Memory B cell (primary cell): ENCODE measurements at places on chromosomes 13 and 19.

- no peak for DNase-seq
- no peak overlapping the region for H3K27ac ChIP-seq
- H3K4me3 ChIP-seq, result no peak overlapping the region
- H3K4me1 ChIP-seq, result no peaks in the 10 kb centered on the region
- no peaks in the 10 kb centered on the region for H3K36me3 ChIP-seq
Observed at GRCh38 chr13:94673851-94674250, 38.5 kb downstream of the SOX21 start.

DNA sequence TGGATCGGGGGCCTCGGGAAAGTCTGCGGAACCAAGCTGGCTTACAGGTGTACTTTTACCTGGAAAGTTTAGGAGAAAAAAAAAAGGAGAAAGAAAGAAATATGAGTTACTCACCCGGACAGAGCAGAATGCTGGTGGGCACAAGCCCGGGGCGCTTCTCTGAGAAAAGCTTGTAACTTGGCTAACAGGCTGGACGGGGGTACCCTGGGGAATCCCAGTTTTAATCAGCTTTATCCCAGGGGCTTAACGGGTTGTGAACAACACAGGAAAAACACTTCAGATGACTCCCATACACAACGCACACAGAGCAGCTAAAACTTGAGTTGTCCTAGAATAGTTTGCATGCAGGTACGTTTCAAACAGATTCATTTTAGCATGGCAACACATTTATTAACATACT is 37.3 kb downstream of the KLF2 start:
- no peak overlapping the region for H3K4me3 ChIP-seq
- DNase-seq, result no peak
- H3K36me3 ChIP-seq, result peaks cover 17% of the 10 kb centered on the region

- peaks cover 3% of the 10 kb centered on the region for H3K4me1 ChIP-seq
- no peak overlapping the region for H3K4me3 ChIP-seq
- H3K27ac ChIP-seq, result no peak overlapping the region
- H3K27me3 ChIP-seq, result peaks cover 11% of the 10 kb centered on the region
- H3K36me3 ChIP-seq, result peaks cover 4% of the 10 kb centered on the region
Observed at GRCh38 chr19:5466072-5466471, 10.9 kb downstream of the ZNRF4 start.

GRCh38 chr19:16645140-16645539 is 14.8 kb downstream of the SMIM7 start:
- H3K36me3 ChIP-seq, result peaks cover 17% of the 10 kb centered on the region
- no peak overlapping the region for H3K27ac ChIP-seq
- no peak for DNase-seq
- H3K27me3 ChIP-seq, result no peaks in the 10 kb centered on the region

GRCh38 chr19:6238643-6239281 is 41.0 kb downstream of the MLLT1 start:
- no peak overlapping the region for H3K27ac ChIP-seq
- H3K36me3 ChIP-seq, result peaks cover 3% of the 10 kb centered on the region
- H3K4me3 ChIP-seq, result no peak overlapping the region
- H3K4me1 ChIP-seq, result peaks cover 21% of the 10 kb centered on the region
- no peaks in the 10 kb centered on the region for H3K27me3 ChIP-seq
- DNase-seq, result no peak

- H3K36me3 ChIP-seq, result no peaks in the 10 kb centered on the region
- no peak for DNase-seq
- peaks cover 2% of the 10 kb centered on the region for H3K27me3 ChIP-seq
- H3K27ac ChIP-seq, result no peak overlapping the region
Observed at GRCh38 chr13:48843630-48844380, 131.9 kb upstream of the FNDC3A start.

- H3K4me3 ChIP-seq, result peak within 1 kb of the TSS; percentile 95
- peaks cover 21% of the 10 kb centered on the region for H3K4me1 ChIP-seq
- H3K27me3 ChIP-seq, result no peaks in the 10 kb centered on the region
Observed at GRCh38 chr19:51417107-51417809, at the start of gene SIGLEC10. Gene SIGLEC10, minus strand, starts transcription at chr19:51417642. Its CDS starts 61 bp downstream, at chr19:51417581.

- no peaks in the 10 kb centered on the region for H3K27me3 ChIP-seq
- peak within 1 kb of the TSS; percentile 89 for H3K4me3 ChIP-seq
- peak within 1 kb of the TSS; percentile 82 for H3K27ac ChIP-seq
- peak; percentile 76 for DNase-seq
- H3K4me1 ChIP-seq, result peaks cover 24% of the 10 kb centered on the region
Observed at GRCh38 chr13:29595380-29596063, at the start of gene SLC7A1. Gene SLC7A1, minus strand, starts transcription at chr13:29595688. Its CDS starts 59,500 bp downstream, at chr13:29536188.

GRCh38 chr13:110332750-110333149 is 25.7 kb downstream of the COL4A2 start:
- DNase-seq, result no peak
- H3K27ac ChIP-seq, result no peak overlapping the region
- H3K4me3 ChIP-seq, result no peak overlapping the region
- H3K27me3 ChIP-seq, result no peaks in the 10 kb centered on the region

DNA sequence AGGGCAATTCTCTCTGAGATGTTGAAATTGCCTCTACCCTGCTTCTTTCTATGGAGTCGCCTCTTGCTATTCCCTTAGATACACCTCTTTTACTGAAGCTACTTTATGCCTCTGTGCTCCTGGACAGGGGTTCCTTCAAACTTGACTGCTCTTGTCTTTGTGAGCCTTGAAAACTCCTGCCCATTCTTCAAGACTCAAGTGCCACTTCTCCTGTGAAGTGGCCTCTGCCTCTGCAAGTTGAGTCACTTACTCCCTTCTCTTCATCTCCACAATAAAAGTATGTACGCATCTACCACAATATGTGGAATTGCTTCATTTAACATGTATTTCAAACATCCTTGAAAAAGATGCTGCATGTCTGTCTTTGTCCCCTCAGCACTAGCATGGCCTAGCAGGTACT is 66.0 kb upstream of the TPP2 start:
- no peaks in the 10 kb centered on the region for H3K36me3 ChIP-seq
- H3K4me3 ChIP-seq, result no peak overlapping the region
- DNase-seq, result no peak
- H3K27me3 ChIP-seq, result peaks cover 2% of the 10 kb centered on the region
- no peak overlapping the region for H3K27ac ChIP-seq
- no peaks in the 10 kb centered on the region for H3K4me1 ChIP-seq

DNA sequence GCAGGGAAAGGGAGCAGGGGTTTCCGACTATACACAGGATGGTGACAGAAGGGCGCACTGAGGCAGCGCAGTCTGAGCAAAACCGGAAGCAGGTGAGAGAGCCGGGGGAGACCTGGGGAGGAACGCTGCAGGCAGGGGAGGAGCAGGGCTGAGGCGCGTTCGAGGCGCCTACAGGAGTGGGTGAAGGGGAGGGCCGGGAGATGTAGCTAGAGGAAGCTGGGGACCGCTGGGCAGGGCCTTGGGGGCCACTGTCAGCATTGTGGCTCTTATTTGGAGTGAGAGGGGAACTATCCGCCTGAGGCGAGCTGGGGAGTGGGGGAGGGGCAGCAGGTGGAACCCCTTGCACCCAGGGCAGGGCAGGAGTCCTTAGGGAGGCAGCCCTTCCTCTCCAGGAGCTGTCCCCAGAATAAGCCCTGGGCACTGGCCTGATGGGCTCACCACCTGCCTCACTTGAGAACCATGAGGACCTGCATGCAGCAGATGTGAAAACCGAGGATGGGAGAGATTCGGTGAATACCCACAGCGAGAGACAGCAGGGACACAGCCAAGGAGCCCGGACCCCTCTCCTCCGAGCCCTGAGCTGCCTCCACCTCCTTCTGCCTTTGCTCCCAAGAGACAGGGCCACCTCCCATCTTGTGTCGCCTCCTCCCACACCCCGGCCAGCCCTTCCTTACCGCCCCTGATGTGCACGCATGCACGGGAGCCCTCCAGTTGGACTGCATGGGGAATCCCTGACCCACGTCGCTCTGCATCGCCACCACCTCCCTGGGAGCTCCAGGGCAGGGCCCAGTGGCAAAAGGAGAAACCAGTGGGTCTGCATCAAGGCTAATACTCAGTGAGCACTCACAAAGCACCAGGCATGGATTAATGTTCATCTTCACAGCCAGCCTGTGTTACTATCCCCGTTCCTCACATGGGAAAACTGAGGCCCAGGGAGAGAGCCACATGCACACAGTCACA is 10.3 kb downstream of the AKT2 start:
- peak overlapping the region; percentile 67 for H3K4me3 ChIP-seq
- no peaks in the 10 kb centered on the region for H3K27me3 ChIP-seq
- peaks cover 12% of the 10 kb centered on the region for H3K36me3 ChIP-seq

- DNase-seq, result no peak
- H3K27me3 ChIP-seq, result peaks cover 2% of the 10 kb centered on the region
- no peaks in the 10 kb centered on the region for H3K4me1 ChIP-seq
- H3K4me3 ChIP-seq, result no peak overlapping the region
- no peaks in the 10 kb centered on the region for H3K36me3 ChIP-seq
Observed at GRCh38 chr13:20927596-20928257, 25.2 kb upstream of the XPO4 start.

GRCh38 chr19:33300894-33301143 is 1.5 kb downstream of the CEBPA start:
- DNase-seq, result no peak
- H3K4me1 ChIP-seq, result peaks cover 4% of the 10 kb centered on the region
- H3K36me3 ChIP-seq, result no peaks in the 10 kb centered on the region
- no peak overlapping the region for H3K4me3 ChIP-seq
- peaks cover 17% of the 10 kb centered on the region for H3K27me3 ChIP-seq

- H3K4me3 ChIP-seq, result no peak overlapping the region
- no peak for DNase-seq
- H3K27me3 ChIP-seq, result peaks cover 12% of the 10 kb centered on the region
- peaks cover 15% of the 10 kb centered on the region for H3K4me1 ChIP-seq
Observed at GRCh38 chr13:33353210-33353609, 67.7 kb upstream of the STARD13 start.

GRCh38 chr19:47994209-47994802 is at the start of gene ELSPBP1:
Gene ELSPBP1, plus strand, starts transcription at chr19:47994632. Its CDS starts 14,036 bp downstream, at chr19:48008668.
- H3K4me1 ChIP-seq, result no peaks in the 10 kb centered on the region
- no peak within 1 kb of the TSS for H3K27ac ChIP-seq
- no peak for DNase-seq
- peaks cover 20% of the 10 kb centered on the region for H3K27me3 ChIP-seq

GRCh38 chr13:35649162-35649561 is 172.7 kb upstream of the MAB21L1 start:
- H3K4me3 ChIP-seq, result no peak overlapping the region
- H3K27ac ChIP-seq, result no peak overlapping the region
- DNase-seq, result no peak
- H3K4me1 ChIP-seq, result no peaks in the 10 kb centered on the region

DNA sequence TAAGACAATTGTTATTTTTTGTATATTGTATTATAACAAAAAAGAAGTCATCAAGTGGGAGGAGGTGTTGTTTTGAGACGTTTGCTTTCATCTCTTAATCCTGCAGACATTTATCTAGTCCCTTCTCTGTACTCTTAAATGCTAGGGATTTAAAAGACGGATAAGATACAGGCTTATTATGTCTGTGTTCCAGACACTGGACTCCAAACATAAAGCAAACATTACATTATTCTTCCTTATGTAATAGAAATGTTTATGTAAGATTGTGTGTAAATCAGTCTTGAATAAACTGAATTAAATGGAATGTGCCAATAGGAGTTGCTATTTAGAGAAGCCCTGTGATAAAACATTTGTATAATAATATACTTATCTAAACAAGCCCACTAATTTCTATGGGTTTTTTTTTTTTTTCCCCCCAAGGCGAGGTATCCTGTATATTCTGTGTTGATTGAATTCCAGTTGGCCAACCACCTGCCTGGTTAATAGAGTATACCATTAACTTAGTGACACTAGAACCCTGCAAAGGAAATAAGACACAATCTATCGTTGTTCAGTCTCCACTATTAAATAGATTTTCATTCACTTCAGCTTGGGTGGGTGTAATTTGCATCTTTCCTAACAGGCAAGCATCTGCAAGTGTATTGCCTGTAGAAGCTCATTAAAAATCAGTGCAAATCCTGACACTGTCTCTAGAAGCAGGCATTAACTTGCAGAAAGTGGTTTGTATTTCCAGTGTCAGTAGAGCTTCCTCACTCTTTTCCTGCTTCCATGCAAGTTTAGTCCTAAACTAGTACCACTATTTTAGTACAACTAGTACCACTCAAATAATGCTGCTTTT is 69.0 kb downstream of the LRCH1 start:
- peak overlapping the region; percentile 12 for H3K4me3 ChIP-seq
- H3K27me3 ChIP-seq, result no peaks in the 10 kb centered on the region
- peaks cover 63% of the 10 kb centered on the region for H3K4me1 ChIP-seq
- no peak overlapping the region for H3K27ac ChIP-seq
- H3K36me3 ChIP-seq, result no peaks in the 10 kb centered on the region

DNA sequence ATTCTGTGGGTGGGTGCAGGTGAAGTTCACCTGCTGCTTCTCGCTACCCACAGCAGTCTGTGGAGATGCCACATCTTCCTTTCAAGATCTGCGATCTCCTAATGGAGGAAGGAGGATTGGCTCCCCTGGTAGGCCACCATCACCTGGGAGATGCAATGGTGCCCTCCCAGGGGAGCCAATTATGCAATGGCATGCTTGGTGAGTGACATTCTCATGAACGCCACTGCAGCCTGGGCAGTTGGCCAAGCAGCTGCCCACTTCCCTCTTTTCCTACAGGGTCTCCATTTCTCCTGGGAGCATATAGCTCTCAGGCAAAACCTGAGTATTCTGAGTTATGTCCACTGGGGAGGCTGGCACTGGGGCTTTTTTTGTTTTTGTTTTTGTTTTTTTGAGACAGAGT is 83.5 kb upstream of the KCTD15 start:
- no peak for DNase-seq
- no peak overlapping the region for H3K4me3 ChIP-seq
- no peaks in the 10 kb centered on the region for H3K27me3 ChIP-seq
- H3K4me1 ChIP-seq, result no peaks in the 10 kb centered on the region
- no peaks in the 10 kb centered on the region for H3K36me3 ChIP-seq

DNA sequence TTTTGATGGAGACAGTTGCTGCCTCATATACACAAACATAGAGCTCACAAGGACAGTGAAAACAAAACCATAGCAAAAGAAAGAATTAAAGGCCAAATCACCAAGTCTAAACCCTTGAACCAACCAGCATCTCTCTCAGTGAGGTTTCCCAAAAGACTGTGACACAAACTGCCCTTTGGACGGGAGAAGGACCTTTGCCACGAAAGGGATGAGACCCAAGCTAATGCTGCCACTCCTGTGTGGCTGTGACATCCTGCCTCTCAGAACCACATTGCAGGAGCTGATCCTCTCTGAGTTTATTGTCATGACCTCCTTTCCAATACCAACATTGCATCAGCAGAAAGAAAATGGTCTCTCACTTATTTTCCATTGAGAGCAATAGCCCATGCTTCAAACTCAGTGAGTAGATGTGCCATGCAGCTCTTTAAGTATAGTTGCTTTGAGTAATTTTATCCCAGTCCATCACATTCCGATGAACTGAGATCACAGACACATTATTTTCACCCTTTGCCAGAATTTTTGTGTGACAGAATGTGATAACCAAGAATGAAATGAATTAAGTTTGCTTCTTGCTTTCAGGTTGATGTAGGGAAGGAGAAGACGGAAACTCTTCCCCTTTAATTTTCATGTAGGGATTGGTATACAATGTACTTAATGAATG is 133.5 kb upstream of the IRS2 start:
- no peak overlapping the region for H3K4me3 ChIP-seq
- peaks cover 1% of the 10 kb centered on the region for H3K27me3 ChIP-seq

- H3K27me3 ChIP-seq, result no peaks in the 10 kb centered on the region
- no peak for DNase-seq
- no peak overlapping the region for H3K27ac ChIP-seq
- no peaks in the 10 kb centered on the region for H3K4me1 ChIP-seq
Observed at GRCh38 chr13:61136515-61136914, 279.1 kb downstream of the PCDH20 start.

- no peaks in the 10 kb centered on the region for H3K36me3 ChIP-seq
- no peak overlapping the region for H3K4me3 ChIP-seq
- H3K4me1 ChIP-seq, result no peaks in the 10 kb centered on the region
- DNase-seq, result no peak
- H3K27ac ChIP-seq, result no peak overlapping the region
Observed at GRCh38 chr13:35789335-35790165, 313.1 kb upstream of the MAB21L1 start.

GRCh38 chr19:14102756-14103155 is 12.2 kb upstream of the SAMD1 start:
- H3K4me1 ChIP-seq, result no peaks in the 10 kb centered on the region
- H3K4me3 ChIP-seq, result no peak overlapping the region
- H3K27ac ChIP-seq, result no peak overlapping the region
- H3K36me3 ChIP-seq, result peaks cover 6% of the 10 kb centered on the region
- DNase-seq, result no peak
